Stimulated activated CD8-positive, alpha-beta memory T cell treated with anti-CD3 and anti-CD28 coated beads, Interleukin-7, amount 100 ng/mL, for 1 hour (primary cell): ENCODE measurements at places on chromosomes 12 and 14.

GRCh38 chr12:5582541-5582940, 150.6 kb downstream of the NTF3 start:
- DNase-seq = no peak

DNA sequence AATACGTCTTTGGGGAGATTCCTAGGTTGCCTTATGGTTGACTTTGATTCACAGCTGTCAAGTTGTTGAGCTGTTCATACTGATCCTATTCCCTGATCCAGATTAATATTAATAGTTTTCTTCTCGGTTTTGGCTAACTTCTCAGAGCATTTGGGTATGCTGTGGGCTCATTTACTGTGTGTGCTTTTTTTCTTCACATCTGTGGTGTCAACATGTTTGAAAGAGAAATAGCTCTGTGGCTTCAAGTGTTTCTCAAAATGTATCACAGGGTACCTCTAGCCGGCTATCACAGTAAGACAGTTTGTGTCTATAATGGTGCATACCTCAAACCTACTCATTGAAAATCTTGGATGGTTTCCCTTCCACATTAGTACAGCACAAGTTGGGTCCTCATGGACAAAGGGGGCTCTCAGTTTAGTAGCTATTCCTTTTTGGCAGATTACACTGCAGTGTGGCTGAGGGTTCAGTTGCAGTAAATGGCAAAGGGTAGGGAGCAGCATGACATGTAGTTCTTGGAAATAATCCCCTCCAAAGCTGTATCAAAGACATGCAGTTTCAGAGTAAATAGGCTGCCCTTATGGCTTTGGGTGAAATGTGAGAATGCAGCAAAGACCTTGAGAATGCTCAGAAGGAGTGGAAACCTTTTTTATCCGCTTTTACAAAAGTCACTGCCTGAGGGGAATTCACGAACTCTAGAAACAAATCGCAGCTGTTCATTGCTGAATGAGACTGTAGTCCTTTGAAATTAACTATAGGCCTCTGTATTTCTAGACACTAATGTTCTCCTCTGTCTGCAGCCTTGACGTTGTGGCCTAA, 102.4 kb upstream of the ATF1 start:
- no peak for DNase-seq

- no peak for DNase-seq
These were observed 10.0 kb downstream of the EMP1 start for GRCh38 chr12:13206560-13206897.

GRCh38 chr12:127052511-127053232, 1214.3 kb upstream of the TMEM132C start:
- no peak for DNase-seq

- DNase-seq = no peak
These were observed 75.5 kb downstream of the PDE3A start for GRCh38 chr12:20443792-20444191.

DNA sequence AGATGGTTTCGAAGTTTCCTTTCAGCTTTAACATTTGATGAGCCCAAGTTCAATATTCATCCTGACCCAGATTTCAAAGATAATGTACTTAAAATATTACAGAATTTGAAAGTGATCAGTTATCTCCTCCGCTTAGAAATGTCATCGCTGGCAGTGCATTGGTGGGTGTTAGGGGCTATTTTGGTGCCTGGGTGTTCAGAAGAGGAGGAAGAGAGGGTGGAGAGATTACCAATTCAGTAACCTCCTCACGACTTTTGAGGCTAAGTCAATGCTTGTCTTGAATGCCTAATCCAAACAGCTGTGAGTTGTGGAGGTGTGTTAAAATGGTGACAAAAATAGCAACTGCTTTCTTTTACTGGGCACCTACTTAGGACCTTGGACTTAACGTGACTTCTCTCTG, 13.8 kb upstream of the DGLUCY start:
- DNase-seq = no peak

DNA sequence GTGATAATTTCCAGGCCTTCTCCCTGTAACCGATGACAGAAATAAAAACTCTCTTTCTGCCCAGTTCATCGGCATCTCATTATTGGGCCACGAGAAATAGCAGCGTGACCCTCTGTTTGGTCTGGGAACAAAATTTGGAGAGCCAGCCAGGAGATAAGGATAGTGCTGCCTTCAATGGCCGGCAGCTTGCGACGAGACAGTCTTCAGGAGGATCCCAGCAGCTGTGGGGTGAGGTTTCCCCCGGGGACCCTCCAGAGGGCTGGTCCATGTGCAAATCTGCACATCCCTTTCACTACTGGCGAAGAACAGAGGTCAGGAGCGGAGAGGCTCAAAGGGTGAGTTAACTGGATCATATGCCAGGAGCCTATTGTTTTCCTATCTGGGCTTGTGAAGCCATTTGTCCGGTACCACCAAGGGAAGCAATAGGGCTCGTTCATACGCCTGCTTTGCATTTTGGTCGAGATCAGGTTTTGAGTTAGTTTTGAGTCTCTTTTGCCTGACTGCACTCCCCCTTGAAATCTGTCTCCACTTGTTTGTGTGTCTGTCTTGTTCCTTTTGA, 4.8 kb downstream of the SLC39A2 start:
- no peak for DNase-seq

DNA sequence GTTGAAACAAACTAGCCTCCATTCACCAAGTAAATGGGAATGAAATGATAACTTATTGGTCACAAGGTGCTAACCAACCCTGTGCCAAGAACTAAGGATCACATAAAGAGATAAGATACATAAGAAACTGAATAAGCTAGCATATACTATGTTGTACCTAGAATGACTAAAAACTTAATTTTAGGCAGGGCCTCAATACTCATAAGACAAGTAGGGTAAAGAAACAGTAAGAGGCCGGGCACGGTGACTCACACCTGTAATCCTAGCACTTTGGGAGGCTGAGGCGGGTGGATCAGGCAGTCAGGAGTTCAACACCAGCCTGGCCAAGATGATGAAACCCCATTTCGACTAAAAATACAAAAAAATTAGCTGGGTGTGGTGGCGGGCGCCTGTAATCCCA, 17.7 kb downstream of the GDF11 start:
- no peak for DNase-seq

GRCh38 chr14:75884198-75884611, 97.6 kb downstream of the TGFB3 start:
- DNase-seq = no peak

DNA sequence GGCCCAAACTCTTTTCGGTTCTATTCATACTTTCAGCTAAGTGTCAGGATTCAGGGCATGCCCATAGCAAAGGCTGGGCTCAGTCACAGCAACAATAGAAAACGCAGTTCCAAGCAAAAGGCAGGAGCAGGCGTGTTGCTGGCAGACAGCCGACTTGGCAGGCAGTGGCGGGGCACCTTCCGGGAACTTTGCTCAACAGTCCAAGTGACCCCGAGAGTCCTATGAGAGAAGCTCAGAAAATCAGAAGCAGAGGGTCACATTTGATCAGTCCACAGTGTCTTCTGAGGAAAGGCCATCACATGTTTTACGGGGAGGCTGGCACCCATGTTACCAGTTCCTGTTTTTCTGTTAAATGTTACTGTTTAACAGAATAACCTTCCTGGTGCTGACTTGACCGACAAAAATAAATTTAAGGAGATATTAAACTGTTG, 115.0 kb downstream of the DACT1 start:
- no peak for DNase-seq

GRCh38 chr14:39376667-39377403, 55.4 kb downstream of the FBXO33 start:
- no peak for DNase-seq

DNA sequence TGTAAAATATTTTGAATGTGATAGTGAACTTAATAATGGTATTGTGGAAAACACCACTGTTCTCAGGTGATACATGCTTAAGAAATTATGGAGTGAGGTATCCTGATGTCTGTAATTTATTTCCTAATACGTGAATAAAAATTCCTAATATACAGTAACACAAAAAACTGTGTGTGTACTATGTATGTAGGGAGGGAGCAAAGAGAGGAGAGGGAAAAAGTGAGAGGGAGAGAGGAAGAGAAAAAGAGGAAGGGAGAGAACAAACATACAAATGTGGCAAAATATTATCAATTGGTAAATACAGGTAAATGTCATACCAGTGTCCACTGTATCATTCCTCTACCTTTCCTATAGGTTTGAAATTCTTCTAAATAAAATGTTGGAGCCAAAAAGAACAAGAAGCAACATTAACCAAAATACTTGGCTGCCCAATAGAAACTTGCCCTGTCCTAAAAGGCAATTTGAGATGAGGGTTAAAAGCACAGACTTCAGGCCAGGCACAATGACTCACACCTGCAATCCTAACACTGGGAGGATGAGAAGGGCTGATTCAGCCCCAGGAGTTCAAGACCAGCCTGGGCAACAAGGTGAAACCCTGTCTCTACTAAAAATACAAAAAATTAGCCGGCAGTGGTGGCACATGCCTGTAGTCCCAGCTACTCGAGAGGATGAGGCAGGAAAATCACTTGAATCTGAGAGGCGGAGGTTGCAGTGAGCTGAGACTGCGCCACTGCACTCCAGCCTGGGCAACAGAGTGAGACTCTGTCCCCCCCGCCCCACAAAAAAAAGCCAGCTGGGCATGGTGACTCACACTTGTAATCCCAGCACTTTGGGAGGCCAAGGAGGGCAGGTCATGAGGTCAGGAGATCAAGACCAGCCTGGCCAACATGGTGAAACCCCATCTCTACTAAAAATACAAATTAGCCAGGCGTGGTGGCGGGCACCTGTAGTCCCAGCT, 14.5 kb downstream of the R3HDM2 start:
- DNase-seq = no peak

- DNase-seq = no peak
These were observed 536 bp downstream of the TM7SF3 start for GRCh38 chr12:27013611-27014084.

DNA sequence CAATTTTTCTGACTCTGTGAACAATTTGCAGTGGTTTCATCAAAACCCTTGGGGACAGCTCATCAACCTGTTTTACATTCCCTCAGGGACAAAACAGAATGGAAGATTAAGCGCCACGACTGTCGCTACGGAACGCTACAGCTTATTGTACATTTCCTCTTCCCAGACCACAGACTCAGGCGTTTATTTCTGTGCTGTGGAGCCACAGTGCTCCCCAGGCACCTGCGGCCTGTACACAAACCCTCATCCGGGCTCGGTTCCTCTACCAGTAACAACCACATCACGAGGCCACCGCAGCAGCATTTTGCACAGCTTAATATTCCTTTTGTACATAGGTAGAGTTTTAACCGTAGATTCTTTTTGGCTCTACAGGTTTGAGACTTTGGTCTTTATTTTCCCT, 397.4 kb upstream of the OR4E1 start:
- no peak for DNase-seq

DNA sequence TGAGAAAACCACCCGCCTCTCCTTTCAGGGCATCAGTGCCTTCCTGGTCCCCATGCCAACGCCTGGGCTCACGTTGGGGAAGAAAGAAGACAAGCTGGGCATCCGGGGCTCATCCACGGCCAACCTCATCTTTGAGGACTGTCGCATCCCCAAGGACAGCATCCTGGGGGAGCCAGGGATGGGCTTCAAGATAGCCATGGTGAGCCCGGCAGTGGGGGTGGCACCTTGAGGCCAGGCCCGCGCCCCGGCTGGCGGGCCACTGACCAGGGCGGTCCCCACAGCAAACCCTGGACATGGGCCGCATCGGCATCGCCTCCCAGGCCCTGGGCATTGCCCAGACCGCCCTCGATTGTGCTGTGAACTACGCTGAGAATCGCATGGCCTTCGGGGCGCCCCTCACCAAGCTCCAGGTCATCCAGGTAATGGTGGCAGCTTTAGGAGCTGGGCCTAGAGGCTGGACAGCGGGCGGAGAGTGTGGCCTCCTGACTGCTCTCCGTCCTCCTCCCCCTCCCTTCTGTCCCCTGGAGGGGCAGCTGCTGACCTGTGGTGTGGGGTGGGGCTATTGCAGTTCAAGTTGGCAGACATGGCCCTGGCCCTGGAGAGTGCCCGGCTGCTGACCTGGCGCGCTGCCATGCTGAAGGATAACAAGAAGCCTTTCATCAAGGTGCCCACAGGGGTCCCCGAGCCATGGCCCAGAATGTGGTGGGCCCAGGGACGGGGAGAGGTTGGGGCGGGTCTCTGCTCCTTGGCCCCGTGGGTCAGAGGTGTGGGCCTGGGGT, 12.8 kb downstream of the ACADS start:
- DNase-seq = no peak

- DNase-seq = no peak
These were observed 551.5 kb upstream of the ATP2B1 start for GRCh38 chr12:90260136-90260535.

DNA sequence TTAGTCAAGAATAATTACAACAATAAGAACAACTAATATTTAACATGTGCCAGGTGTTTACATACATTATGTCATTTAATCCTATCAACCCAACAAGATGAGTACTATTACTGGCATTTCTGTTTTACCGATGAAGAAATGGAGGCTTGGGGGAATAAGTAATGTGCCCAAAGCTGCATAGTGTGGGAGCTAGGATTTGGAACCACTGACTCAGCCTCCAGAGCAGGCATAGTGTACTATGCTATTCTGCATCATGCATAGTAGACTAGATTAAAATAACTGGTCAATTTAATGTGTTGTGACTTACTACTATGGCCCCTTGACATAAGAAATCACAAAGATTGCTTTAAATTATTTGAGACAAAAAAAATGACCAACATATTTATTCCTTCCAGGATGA, 9.5 kb downstream of the GPR19 start:
- DNase-seq = no peak

DNA sequence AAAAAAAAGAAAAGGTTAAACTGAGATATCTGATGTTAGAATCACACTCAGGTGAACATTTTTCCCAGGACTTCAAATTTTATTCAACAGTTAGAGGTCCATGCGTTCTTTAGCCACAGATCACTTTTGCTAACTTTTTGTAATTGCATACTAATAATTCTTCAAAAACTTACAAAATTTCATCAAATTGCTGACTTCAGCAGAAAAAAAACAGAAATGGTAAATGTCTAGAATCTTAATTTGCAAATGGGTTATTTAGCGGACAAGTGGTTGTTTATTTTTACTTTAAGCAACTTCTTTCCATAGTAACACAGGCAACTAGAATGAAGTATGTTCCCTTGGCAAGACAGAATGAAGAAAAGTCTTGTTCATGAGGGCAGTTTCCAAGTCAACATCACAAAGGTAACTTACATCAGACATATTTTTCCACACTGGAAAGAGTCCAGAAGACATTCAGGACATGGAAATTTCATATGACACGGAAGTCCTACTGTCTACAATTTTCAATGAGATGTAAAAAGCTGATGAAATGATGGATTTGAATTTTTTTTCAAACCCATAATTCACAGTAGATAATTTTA, 62.5 kb upstream of the SOX5 start:
- DNase-seq = no peak

GRCh38 chr12:109385339-109386058, 37.8 kb downstream of the MYO1H start:
- no peak for DNase-seq

DNA sequence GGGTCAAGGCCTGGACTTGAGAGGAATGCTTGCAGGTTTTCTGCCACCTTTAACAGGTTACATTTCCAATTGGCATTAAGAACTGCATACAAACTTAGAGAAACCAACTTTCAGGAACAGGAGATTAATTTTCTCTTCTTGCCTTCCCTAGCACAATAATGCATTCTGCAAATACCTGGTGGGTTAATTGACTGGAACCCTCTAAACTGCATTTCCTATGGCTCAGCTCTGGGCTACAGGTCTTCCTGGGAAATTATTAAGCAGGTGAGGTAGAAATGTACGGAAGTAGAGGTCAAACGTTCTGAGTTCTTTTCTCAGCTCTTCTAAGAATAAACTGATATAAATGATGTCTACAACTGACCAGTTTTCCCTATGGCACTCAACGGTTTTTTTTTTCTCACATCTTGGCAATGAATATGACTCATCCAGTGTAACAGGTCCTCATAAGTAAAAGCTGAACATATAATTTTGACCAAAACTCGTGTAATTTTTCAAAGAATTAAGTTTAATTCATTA, 144.9 kb upstream of the PELI2 start:
- DNase-seq = no peak
